Activated CD8-positive, alpha-beta T cell treated with anti-CD3 and anti-CD28 coated beads for 36 hours (primary cell): ENCODE measurements at places on chromosomes 5 and 9.

GRCh38 chr5:51567636-51568035 lies 184.4 kb downstream of the ISL1 start:
- DNase-seq = no peak

- DNase-seq = no peak
These were observed 16.8 kb downstream of the TRAF2 start for GRCh38 chr9:136903041-136903554.

GRCh38 chr5:106017243-106017857 lies 1653.4 kb downstream of the EFNA5 start:
- DNase-seq = no peak

GRCh38 chr9:36834736-36835135 lies 199.3 kb downstream of the PAX5 start:
- DNase-seq = no peak

DNA sequence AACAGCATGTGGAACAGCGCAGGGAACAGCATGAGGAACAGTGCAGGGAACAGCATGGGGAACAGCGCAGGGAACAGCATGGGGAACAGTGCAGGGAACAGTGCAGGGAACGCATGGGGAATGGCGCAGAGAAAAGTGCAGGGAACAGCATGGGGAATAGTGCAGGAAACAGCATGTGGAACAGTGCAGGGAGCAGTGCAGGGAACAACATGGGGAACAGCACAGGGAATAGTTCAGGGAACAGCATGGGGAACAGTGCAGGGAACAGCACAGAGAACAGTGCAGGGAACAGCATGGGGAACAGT lies 2.0 kb downstream of the LCN8 start:
- no peak for DNase-seq

GRCh38 chr9:99677281-99677680 lies 144.4 kb upstream of the NR4A3 start:
- DNase-seq = no peak

DNA sequence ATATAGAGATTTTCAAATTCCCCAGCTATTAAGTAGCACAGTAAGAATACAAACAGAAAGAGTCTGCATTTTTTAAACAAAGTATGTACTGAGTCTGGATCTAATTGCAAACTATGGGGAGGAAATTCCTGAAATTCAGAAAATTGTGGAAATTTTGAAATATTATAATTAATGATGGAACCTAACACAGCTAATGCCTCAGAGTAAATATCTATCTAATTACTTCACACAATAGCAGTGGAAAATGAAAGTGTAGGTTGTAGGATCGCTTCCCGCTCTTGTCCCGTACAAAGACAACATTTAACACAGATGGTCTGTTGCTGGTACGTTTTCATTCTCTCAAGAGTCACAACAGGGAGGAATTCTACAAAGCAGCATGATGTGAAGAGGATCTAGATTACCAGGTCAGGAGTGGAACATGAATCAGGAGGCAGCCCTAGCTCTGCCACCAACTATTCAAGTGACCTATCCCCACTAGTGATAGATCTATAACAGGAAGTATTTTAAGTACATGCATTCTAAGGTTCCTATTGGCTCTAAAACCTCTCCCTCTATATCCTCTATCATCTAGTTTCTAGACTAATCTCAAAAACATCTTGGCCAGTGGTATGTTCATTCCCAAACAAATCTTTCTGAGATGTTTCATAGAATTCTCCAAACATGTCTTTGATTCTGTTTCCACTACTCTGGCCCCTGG lies 58.9 kb upstream of the GRAMD2B start:
- DNase-seq = no peak

DNA sequence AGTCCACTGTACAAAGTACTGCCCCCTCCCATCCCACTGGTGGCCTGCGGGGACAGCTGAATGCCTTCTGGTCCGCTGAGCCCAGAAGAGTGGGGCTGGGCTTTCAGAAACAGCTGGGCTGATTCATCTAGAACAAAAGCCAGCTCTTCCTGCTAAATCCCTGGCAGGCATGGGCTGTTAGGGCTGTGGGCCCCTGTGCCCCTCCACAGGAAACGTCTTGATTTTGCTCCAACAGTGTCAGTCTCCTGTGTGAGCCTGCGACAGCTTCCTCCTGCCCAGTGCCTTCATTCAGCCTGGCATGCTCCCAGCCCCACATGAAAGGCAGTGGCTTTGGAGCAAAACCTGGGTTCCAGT lies 6.9 kb upstream of the GSN start:
- no peak for DNase-seq

DNA sequence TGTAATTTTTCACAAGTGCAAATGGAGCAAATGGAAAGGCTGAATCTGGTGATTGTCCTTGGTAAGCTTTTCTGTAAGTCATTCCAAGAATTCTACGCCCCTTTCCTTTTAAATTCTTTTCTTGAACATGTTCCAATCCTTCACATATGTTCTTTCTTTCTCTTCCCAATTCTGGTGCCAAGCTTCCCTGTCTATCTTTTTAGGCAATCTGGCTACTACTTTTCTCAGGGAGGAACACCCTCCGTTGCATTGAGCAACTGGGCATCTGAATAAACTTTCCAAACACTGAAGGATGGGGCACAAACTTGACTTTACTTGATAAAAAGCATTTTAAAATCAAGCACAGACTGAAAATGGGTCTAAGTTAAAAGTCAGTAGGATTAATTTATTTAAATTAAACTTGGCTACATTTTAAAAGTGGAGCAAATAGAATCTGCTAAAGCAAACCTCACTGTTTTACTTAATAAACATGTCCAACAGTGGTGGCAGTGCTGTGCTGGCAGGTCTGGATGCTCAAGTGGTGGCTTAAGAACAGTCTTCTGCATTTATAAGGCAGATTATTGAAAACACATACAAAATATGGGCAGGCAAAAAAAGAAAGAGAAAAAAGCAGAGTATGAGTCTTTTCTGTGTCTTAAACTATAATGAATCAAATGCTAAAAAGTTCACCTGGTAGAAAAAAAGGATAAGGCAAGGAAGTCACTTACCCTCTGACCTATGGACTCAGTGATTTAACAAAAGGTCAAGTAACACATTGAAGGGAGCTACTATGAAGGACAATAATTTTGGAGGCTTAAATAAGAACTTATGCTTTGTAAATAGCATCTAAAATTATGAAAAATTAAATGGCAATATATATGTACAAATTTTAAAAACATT lies 5.4 kb downstream of the ELL2 start:
- DNase-seq = no peak

- DNase-seq = no peak
These were observed 20.8 kb downstream of the AMBP start for GRCh38 chr9:114057161-114057885.

DNA sequence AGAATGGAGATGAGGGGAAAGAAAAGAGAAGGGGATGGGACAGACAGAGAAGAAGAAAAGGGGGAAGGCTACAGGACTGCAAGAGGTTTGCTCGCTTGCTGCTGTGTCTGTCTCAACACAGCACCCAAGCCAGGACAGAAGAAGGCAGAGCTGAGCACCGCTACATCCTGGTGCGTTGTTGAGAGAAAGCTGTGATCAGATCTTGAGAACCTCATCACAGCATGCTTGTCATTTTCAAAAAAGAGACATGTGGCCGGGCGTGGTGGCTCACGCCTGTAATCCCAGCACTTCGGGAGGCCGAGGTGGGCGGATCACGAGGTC lies 110.9 kb downstream of the NXNL2 start:
- no peak for DNase-seq

- DNase-seq = no peak
These were observed 408.5 kb downstream of the KIAA0825 start for GRCh38 chr5:94209774-94210355.

- no peak for DNase-seq
These were observed 40.8 kb downstream of the RXRA start for GRCh38 chr9:134367061-134367460.
